Hematopoietic multipotent progenitor cell treated with erythropoietin and hydrocortisone succinate and interleukin-3 and kit ligand, for 8 days (in vitro differentiated cells): ENCODE measurements at places on chromosomes 4 and X.

DNA sequence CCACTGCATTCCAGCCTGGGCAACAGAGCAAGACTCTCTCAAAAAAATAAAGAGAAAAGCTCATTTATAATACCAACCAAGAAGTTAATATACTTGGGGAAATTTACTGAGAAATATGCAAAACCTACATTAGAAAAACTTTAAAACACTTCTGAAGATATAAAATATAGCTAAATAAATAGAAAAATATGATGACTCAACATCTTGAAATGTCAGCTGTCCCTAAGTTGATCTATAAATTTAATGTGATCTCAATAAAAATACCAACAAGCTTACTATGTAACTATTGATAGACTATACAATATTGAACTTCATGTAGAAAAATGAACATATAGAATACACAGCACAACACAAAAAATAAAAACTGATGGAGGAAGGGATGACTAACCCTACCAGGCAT, 87.5 kb upstream of the INTU start:
- no peak for DNase-seq

DNA sequence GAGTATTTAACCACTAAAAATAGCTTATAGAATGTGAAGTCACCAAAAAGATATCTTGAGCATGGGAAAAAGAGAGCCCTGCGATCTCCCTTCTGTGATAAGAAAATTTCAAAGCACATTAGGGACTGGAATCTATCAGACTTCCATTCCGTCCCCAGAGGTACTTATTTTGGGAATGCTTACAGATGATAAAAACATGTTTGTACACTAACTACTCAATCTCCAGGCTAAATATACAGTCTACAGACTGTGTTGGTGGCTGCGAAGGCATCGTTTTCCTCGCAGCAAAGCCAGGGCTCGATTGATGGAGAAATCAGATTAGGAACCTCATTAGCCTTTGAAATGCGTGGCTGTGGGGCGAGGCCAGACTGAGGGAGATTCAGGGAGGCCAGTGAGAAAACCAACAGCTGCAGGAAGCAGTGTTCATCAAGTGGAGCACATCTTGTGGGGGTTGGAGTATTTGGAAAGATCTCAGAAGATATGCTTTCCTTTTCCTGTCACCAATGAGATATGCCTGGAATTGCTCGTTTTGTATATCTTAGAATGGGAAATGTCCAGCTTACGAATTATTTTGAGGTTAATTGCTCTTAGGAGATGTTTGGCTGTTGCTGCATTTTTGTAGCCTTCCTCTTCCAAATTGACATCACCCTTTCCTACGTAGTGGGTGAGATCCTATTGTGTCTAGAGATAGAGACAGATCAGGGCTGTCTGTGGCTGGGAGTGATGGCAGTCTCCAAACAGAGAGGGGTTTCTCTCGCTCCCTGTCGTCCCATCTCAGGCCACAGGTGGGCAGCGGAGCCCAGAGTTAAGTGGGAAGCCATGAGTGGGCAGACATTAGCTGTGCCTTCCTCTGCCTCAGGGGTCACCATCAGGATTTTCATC, 224.9 kb upstream of the FAT1 start:
- no peak for DNase-seq

DNA sequence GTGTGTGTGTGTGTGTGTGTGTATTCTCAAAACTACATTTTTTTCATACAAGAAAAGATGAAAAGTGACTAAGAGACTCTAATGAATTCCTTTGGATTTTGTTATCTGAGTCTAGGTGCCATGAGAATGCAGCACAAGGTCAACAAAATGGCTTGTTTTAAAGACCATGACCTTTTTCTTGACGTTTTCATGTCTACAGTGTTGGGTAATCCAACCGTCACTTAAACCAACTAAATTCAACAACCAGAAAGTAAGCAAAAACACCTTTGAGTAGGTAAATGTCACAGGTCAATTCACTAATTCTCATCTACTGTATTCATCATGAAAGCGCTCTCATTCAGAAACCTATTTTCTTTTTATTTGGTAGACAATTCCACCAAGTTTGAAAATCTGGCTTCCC, 3.1 kb downstream of the SMARCA1 start:
- no peak for DNase-seq

DNA sequence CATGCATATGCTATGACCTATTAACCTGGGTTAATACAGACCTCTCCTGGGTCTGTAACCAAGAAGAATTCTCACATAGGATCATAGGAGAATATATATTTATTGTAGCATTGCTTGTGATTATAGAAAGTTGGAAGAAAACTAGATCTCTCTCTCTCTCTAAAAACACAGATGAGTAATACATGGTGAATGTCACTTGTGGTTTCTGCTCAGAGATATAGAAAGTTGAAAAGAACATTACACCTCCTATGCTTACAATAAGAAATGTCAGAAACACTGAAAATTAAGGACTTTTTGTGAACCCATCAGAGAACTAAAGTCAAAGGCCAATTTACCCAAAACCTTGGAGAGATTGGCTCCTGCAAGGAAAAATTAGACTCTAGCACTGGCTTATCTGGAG, 1389.5 kb downstream of the FAM133A start:
- DNase-seq: no peak

GRCh38 chr4:6446538-6447451, 25.6 kb downstream of the PPP2R2C start:
- no peak for DNase-seq

- DNase-seq: no peak
Measured at GRCh38 chr4:182318256-182318655, 75.1 kb downstream of the TENM3 start.

- DNase-seq: no peak
Measured at GRCh38 chr4:44914223-44914622, 187.9 kb upstream of the GNPDA2 start.

GRCh38 chrX:43493756-43494155, 162.3 kb upstream of the MAOA start:
- no peak for DNase-seq

GRCh38 chrX:37959212-37960021, 46.9 kb upstream of the SYTL5 start:
- no peak for DNase-seq

DNA sequence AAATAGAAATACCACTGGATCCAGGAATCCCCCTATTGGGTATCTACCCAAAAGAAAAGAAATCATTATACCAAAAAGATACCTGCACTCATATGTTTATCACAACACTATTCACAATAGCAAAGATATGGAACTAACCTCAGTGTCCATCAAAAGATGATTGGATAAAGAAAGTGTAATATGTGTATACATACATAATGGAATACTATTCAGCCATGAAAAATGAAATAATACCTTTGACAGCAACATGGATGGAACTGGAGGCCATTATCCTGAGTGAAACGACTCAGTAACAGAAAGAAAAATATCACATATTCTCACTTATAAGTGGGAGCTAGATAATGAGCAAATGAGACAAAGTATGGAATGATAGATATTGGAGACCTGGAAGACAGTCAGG, 74.2 kb upstream of the TLR3 start:
- no peak for DNase-seq

DNA sequence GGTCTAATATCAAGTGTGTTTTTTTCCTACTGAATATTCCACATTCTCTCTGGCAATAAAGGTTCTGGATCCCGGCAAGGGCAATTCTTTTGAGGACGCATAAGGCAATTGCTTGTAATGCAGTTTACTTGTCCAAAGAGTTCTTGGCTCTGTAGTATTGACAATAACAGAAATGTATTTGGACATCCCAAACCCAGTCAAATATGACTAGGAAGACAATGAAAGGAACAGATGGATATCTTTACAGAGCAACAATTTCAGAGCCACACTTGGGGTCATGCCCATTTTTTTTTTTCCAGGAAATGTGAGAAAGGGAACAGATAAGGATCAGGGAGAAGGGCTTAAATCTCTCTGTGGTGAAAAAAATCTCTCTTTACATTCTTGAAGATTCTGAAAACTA, 12.2 kb downstream of the GK2 start:
- DNase-seq: no peak

GRCh38 chr4:54548098-54548620, 109.6 kb upstream of the KIT start:
- DNase-seq: peak; percentile 42

DNA sequence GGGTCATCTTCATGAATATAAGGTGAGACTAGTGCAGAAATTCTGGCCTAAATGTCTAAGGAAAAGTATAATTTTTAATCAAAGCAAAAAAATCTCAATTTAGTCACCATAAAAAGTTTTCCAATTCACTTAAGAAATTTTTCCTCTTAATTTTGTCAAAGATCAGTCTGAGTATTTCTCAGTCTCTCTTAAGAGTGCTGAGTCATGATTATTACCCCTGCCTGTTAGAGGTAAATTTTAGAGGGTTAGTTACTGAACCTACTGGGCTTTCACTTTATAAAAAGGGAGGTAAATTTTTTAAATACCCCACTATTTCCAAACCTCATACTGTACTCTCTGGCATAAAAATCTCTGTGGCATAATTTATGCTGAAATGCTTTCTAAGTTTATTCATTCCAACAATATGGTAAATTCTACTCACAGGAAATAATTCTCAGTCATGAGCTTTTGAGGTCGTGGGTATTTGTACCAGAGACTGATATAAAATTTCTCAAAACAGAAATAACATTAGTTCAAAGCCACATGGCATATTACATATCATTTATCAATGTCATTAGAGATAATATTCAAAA, 122.4 kb downstream of the SLC39A8 start:
- DNase-seq: no peak
